ENCODE measurements at places on chromosomes 3 and 15.

DNA sequence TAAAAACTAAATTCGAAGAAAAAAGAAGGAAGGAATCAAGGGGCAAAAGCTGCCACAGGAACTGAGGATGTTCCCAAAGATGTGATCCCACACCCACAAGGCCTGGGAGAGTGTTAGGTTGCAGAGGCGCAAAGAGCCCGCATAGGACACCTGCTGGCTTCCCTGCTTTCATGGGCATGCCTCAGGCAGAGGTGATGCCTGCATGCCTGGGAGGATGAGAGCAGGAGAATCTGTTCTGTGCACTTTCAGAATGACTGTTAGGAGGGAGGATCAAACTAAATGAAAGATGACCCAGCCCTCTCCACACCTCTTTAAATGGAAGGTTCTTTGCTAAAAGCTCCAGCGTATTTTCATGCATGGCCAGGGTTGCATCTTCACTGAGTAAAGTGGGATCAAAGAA lies 162.4 kb downstream of the PLCL2 start:
- DNase-seq: no peak

GRCh38 chr15:70344666-70345065 lies 246.9 kb upstream of the TLE3 start:
- no peak for DNase-seq

DNA sequence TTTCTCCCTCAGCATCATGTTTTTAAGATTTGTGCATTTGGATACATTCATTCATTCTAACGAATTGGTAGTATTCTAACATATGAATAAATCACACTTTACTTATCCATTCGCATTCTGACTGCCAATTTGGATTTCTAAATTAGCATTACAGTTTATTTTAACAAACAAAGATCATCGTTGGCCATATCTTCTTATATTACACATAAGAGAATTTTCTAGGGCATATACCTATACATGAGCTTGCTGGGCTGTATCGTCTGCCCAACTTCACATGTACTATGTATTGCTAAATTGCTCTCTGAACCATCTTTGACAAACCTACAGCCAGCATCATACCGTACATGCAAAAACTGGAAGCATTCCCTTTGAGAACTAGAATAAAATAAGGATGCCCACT lies 265.8 kb upstream of the PPP2R3A start:
- DNase-seq: no peak

DNA sequence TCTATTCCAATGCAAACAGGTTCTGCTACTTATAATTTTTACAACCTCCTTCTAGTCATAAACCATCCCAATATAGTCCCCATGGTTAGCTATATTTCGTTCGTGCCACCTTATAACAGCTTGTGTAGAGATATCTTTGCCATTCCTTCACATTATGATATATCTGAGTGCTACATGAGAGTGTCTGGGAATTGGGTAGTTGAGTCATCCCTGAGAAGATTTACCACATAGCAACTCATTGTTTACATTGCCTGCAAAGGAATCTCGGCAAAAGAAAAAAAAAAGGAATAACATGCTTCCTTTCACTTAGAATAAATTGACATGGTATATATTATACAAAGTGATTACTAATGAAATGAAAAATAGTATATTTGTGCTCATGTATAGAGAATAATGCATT lies 86.0 kb upstream of the VGLL3 start:
- DNase-seq: no peak

DNA sequence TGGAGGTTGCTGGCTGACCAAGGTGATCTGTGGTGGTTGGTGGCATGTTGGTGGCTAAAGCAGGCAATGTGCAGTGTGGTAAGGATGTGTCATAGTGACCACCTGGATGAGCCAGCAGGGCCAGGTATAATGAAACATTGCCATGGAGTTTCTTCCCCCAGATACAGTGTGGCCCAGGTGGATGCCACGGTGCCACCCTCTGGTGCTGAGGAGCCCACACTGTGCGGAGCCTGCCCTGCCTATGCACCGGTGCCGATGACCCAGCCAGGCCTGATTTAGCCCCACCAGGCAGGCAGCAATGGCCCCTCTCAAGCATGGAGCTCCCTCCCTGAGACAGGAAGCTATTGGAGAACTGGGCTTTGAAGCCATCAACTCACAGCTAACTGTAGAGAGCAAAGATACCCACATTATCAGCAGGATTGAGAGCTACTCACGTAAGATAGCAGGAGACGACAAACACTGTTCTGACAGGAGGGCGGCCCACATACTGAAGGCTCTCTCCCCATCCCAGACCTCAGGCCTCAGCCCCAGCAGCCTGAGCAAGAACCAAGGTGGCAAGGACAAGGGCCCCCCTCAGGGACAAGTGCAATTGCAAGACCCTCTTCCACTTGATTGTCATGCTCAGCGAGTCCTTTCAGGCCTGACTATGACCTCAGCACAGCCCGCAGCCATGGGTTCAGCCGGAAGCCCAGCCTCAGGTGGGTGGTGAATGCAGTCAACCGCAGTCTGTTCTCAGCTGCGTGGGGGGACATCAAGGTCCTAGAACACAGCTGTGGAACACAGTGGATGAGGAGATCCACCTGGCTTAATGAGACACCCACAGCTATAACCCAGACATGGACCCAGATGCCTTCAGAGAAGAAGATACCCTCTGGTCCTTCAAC lies 82.8 kb upstream of the CDV3 start:
- DNase-seq: peak; percentile 20

GRCh38 chr3:180102134-180102533 lies 65.4 kb upstream of the PEX5L start:
- DNase-seq: no peak

- no peak for DNase-seq
These were observed 309.7 kb upstream of the C2CD4B start for GRCh38 chr15:62474771-62475124.

GRCh38 chr3:32960404-32961170 lies 9.1 kb downstream of the CCR4 start:
- DNase-seq: no peak

DNA sequence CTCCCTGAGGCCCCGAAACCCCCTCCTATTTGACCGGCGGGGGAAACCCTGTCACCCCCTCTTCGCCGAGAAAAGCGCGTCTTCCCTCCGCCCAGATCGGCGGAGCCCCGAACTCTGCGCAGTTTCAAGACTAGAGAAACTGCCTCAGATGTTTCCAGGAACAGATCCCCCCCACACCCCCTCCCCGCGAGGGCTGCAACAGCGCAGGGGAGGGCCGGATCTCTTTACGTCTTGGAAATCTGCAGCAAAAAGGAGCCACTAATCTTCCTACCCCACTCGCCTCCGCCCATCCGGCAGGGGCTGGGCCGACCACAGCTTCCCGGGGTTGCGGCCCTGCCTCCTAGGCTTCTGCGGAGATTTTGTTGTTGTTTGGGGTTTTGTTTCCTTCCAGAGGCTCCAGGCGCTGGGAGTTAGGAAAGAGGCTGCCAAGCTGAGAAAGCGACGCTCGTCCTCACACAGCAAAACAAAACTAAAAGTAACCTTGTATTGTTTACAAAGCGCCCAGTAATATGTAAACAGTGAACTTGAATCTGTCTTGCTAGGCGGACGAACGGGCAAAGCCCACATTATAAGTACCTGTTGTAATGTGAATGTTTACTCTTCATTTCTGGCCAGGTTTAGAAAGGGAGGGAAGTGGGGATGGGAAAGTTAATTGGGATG lies 2.2 kb downstream of the FOXB1 start:
- DNase-seq: peak; percentile 38

DNA sequence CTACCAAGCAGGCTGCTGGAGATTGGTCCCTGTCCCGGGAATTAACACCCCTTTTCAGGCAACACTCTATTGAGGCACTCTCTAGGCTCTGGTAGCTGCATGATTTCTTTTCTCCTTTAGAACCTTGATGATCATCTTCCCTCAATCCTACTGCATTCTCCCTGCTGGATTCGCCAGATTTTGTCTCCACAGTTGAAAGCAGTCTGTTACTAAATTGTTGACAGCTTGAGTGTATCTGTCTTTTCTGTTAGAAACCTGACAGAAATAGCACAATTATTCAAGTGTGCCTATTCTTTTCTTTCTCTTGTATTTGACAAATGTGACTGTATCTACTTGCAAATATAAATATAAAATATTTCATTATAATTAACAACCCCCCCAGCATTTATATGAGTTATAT lies 830.8 kb upstream of the CADM2 start:
- DNase-seq: no peak
